Adrenal gland (tissue), 19 donors: ENCODE measurements at places on chromosomes 6 and 20. TPM values are rescaled to one million over a fixed set of nuclear protein-coding genes. Genes with fewer than 3 reads are reported as not detected.

CNR1 gene
- polyA plus RNA-seq, result 11.3 TPM

SPATS1 gene
- polyA plus RNA-seq, result not detected

NEDD9 gene
- polyA plus RNA-seq, result 8.0 TPM

SOBP gene
- polyA plus RNA-seq, result 9.7 TPM

LY6G6C gene
- not detected for polyA plus RNA-seq

TFAP2A gene
- polyA plus RNA-seq, result 0.30 TPM

HRH3 gene
- not detected for polyA plus RNA-seq

GLP1R gene
- polyA plus RNA-seq, result 0.11 TPM

HLA-DPA1 gene
- polyA plus RNA-seq, result 29.2 TPM

SS18L1 gene
- 15.1 TPM for polyA plus RNA-seq

RIPPLY2 gene
- polyA plus RNA-seq, result 2.1 TPM

NKAIN4 gene
- 0.64 TPM for polyA plus RNA-seq

TCP11 gene
- polyA plus RNA-seq, result not detected

SNRNP48 gene
- polyA plus RNA-seq, result 6.4 TPM

COL11A2 gene
- polyA plus RNA-seq, result 7.2 TPM
